ENCODE measurements at places on chromosomes 6 and 20.
A peak's percentile ranks its signal among the peaks of the same experiment; 100 is the strongest.

DNA sequence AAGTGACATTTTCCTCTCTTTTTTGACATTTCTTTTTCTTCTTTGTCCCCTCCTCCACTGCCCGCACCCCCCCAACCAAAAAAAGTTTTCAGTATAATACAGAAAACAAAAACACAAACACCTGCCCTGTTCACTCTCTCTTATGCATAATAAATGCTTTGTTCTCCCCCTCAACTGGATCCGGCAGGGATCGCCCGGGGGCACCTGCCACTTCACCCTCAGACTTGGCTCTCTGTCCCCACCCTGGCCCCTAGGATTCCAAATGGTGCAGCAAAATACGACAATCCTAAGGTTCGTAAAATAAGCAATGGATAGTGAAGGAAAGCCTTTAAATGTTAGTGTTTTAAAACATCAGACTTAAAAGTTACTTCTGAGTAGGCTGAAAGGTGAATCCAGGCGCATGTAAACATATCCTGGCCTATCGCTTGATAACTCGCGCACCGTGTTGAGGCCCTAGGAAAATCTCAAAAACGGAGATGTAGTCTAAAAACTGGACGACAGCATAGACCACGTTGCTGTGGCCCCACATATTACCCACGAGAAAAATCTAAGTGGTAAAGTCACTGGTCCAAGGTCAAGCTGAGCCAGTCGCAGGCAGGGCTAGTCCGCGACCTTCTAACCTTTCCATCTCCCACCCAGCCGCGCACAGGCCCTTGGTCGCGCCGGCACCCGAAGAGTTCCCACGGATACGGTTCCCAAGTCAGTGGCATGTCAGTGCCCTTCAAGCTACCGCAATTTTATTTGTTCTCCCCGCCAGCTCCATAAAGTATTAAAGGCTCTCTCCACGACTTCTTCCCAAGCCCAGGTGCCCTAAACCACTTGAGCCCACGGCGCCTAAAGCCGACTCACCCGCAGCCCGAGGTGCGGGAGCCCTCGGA lies 130.8 kb downstream of the OGFRL1 start:
- no peak for DNase-seq

- no peak for DNase-seq
Measured at GRCh38 chr6:158323561-158323958, 11.3 kb downstream of the TULP4 start.

- no peak for DNase-seq
Measured at GRCh38 chr6:84027340-84028181, 6.0 kb upstream of the MRAP2 start.

DNA sequence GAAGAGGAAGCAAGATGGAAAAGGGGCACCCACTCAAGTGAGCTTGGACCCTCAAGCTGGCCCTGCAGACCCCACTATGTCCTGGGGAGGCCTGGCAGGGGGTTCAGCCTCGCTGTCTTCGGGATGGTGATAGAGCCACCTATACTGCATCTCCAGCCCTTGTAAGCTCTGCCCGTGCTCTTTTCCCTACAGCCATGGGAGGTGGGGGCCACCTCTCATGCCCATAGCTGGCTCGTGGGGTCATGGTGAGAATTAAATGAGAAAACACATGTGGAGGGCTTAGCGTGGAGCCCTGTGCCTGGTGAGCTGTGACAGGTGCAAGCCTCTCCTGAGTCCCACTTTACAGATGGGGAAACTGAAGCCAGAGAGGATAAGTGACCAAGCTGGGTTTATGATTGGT lies 27.7 kb downstream of the PCK1 start:
- DNase-seq: no peak

DNA sequence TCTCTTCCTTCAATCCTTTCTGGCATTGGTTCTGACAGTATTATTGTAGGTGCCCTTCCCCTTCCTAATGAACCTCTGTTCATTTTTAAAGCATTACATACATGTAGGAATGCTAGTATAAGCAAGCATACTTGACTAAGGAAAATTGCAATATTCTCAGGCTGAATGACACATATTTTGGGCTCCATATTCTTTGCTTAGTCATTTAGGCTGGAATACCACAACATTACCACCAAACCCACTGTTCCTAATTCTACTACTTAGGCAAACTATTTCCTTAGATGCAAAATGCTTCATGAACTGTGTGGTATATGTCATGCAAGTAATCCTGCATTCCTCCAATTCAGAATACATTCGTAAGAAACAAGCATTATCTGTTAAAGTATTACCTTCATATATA lies 113.9 kb downstream of the PRDM1 start:
- DNase-seq: no peak

- DNase-seq: no peak
Measured at GRCh38 chr20:54194724-54195438, 13.0 kb upstream of the PFDN4 start.

DNA sequence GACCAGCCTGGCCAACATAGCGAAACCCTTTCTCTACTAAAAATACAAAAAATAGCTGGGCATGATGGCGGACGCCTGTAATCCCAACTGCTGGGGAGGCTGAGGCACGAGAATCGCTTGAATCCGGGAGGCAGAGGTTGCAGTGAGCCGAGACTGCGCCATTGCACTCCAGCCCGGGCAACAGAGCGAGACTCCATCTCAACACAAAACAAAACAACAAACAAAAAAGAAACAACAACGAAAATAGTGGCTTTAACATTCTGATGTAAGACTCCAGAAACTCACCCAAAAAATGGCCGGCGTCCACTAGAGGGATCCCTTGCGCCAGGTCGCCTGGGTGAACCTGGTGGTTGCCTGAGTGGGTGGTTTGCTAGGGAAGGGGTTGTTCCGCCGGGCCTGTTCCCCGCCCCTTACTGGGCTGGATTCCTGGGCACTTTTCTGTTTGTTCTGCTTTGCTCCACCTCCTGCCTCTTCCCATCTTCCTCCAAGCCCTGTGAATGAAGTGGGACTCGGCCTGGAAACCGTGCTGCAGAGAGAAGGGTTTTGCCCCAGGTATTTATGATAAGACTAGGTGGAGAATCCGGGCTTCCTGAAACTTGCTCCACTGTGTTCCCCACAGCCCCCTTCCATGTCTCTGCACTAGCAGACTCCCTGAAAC lies 1.5 kb downstream of the PABPC1L start:
- DNase-seq: peak; percentile 47

DNA sequence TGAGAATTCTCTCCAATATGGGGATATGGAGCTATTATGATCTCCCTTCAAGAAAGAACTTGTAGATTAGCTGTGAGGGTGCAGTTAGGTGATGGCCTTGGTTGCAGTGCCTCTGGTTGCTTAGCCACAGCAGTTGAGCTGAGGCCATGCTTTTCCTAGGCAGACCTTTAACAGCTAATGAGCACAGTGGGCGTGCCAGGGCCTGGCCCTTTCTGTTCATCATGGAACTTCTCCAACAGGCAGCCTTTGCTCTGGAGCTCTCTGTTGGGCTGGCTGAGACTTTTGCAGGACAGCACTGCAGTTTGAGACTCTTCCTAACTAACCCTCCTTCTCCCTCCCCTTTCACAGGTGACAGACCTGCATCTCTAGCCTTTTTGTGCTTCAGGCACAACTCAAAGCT lies 39.7 kb upstream of the TMEM170B start:
- DNase-seq: no peak

- DNase-seq: no peak
Measured at GRCh38 chr20:62288535-62289105, 14.2 kb upstream of the ADRM1 start.

DNA sequence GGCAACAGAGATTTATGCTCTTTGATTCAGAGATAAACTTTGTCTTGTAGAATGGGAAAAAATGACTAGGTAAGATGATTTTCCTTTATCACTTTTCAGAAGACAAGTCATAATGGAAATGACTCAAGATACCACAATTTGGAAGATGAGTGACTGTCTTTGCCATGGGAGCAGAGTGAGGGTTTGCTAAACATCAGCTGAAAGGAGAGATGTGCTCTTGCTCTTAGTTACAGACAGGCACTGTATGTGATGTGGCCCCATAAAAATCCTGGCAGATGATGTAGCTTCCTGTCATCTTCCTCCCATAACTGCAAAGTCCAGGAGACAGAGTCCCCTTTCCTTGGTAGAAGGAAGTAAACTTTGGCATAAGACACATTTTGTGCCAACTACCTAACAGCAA lies 47.6 kb downstream of the BACH2 start:
- no peak for DNase-seq

DNA sequence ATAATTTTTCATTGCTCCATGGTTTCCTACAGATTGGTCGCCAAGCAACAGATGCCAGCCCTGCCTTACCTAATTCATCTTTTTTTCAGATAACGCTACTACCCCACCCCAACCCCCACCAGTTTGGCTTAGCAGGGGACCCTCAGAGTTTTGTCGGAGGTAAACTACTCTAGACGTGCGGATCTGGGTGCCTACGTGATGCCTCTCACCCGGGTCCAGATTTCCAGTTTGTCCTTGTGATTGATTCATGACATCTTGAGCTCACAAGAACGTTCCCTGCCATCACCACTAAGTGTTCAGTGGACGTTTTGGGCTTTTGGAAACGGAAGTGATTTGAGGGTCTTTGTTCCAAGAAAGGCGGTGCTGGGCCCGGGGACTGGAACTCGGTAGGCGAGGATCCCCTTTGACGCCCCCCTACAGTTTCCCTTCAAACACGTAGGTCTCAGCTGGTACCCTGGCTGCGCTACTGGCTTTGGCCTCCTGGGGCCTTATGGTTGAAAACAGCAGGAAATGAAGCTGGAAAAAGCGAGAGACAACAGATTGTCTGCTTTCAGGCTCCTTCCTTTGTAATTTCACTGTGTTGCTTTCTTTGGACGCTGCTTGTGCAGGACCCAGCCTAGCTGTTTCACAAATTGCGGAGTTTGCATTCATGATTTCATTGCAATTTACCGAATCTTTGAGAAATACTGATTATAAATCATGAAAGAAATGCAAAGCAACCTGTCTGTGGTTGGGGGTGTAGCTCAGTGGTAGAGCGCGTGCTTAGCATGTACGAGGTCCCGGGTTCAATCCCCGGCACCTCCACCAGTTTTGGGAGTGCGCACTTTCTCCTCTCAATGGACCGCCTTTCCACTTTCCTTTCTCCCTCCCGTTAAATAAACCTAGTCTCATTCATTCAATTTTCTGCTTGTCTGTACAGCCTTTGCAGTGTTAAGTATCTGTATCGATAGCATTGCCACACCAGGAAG lies 81.0 kb downstream of the GPX5 start:
- peak; percentile 38 for DNase-seq

- DNase-seq: no peak
Measured at GRCh38 chr6:163764565-163764964, 350.0 kb downstream of the QKI start.

GRCh38 chr6:14143305-14143704 lies 25.7 kb downstream of the CD83 start:
- DNase-seq: no peak

DNA sequence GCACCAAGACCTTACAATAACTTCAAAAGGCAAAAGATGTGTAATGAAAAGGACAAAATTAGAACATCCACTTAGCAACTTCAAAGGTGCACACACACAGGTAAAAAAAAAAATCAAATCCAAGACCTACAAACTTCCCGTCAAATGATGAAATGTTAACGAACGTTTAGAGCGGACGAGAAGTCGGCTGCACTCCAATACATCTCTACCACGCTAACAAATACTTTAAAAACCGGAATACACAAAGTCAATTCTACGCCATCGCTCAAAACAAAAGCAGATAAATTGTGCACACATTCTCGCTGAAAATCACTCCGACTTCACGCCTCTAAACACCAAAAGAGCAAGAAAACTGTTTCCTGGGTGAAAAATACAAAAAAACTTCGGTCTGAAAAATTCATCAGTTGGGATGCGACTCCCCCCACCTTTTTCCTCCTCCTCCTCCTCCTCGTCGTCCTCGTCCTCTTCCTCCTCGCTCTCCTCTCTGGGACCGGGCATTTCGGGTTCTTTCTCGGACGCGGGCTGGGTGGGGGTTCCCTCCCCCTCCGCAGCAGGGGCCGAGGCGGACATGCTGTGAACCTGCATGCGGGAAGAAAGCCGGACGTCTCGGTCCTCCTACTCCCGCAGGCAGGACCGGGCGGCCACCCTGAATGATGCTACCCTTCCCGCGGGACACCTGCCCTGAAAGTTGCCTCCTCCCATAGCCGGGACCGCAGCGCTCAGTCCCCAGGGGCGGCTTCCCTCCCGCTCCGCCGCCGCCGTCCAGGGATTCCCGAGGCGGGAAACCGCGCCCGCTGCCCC lies 712 bp downstream of the DEK start:
- no peak for DNase-seq

DNA sequence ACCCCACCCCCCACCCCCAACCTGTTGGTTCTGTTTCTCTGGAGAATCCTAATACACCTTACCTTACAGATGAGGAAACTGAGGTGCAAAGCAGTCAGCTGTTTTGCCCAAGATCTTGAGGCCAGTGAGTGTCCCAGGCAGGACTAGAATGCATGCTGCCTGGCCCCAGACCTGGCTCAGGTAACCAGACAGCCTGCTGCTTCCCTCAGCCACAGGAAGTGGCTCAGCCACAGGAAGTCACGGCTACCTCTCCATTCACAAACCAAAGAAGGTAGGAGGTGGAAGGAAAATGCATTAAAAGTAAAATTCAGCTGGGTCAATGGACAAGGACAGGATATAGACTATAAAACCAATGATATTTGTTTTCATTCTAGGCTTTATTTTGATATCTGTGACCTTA lies 517.6 kb downstream of the CD83 start:
- DNase-seq: peak; percentile 58

DNA sequence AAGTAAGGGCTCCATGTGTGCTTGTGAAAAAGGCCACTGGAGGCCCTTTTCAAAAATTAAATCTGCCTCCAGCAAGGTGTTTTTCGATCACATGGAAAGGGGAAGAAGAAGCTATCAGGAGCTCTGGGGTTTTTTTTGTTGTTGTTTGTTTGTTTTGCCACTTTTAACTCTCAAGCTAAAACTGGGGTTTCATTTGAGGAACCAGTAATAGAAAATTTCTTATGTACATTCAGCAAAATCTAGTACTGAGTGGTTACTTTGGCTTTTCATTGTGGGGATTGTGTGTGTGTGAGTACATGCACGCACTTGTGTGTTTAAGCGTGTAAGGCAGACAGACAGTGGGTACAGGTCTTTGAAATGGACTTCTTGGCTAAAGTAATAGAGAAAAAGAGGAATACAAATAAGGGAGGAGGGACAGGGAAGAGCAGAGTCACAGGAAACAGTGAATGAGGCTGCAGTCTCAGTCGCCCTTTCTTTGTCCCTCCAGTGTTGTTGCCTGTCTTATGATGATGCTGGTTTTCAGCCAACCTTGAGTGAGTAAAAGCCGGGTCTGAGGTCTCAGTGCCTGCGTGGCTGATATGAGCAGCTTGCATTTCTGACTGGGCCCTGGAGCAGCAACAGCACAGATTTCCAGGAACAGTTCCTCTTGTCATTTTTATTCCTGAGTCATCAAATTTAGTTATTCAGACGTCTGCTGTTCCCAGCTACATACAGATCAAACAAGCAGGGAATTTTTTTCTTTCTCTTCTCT lies 26.2 kb downstream of the SLC16A10 start:
- DNase-seq: no peak

- no peak for DNase-seq
Measured at GRCh38 chr6:164628302-164628931, 681.0 kb downstream of the C6orf118 start.

DNA sequence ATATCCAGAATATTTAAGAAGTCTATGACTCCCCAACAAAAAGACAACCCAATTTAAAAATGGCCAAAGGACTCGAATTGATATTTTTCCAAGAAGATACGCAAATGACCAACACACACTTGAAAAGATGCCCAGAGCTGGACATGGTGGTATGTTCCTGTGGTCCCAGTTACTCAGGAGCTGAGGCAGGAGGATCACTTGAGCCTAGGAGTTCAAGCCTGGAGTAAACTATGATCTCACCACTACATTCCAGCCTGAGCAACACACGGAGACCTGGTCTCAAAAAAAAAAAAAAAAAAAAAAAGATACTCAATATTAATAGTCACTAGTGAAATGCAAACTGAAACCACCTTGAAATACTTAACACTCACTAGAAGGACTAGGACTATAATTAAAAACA lies 12.2 kb upstream of the ARMC2 start:
- DNase-seq: no peak

All from CD4-positive, alpha-beta T cell treated with Interleukin-4 for 1 hour (primary cell).